HAP-1 (cell line): ENCODE measurements at places on chromosomes 7 and 10.
A peak's percentile ranks its signal among the peaks of the same experiment; 100 is the strongest.

DNA sequence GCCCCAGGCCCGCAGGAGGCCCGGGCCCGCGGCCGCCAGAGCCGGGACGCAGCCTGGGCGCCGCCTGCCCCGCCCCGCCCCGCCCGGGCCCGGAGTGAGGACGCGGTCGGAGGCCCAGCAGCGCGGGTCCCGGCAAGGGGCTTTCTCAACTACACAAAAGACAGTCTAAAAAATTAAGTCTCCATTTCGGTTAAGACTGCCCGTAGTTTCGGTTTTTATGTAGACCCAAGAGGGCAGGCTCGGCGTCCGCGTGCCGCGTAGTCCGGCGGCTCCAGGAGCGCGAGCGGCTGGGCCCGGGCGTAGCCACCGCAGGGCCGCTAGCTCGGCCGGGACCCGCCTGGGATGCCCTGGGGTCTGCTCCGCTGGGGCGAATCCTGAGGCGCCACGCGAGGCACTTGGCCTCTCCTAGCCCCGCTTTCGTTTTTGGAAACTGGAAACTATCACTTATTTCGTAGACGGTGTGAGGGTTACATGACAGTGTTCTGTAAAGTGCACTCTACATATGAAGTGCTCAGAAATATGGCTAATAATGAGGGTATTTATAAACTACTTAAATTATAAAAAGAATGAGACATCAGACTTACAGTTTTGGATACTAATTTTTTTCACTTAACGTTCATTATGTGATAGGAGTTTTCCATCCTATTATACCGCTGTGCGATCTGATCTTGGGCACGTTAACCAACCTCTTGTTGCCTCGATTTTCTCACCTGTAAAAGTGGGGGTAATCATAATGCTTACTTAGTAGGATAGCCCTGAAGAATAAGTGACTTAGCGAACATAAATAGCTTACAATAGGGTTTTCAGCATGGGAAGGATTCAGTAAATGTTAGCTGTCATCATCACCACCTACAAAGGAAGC, 573 bp downstream of the BLVRA start:
- DNase-seq: peak; percentile 63

DNA sequence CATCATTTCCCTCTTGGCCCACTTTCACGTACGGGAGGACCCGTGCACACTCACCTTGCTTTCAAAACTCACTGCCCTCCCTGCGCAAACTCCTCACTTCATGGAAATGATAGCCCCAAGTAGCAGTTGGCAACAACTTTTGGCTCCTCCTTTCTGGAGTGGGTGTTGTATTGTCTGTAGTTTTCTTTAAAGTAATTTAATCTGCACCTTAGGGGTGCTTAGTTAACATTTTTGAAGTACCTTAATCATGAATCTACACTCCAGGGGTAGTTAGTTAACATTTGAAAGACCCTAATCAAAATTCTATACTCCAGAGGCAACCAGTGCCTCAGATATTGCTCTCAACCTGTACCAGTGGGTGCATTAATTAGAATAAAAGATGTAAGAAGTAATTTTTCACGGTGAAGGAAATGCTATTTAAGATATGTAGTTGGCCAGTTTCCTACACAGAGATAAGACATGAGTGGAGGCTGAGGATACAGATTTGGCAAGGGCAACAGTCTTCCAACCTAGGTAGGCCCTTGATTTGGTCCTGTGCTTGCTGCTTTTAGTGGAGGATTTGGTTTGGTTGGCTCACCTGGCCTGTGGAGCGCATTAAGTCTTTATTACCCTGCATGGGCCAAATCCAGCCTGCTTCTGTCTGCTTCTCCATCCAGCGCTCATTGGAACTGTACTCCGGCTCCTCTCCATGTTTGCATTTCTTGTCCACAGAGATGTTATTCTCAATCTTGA, 93.0 kb downstream of the EXOC4 start:
- DNase-seq: no peak

DNA sequence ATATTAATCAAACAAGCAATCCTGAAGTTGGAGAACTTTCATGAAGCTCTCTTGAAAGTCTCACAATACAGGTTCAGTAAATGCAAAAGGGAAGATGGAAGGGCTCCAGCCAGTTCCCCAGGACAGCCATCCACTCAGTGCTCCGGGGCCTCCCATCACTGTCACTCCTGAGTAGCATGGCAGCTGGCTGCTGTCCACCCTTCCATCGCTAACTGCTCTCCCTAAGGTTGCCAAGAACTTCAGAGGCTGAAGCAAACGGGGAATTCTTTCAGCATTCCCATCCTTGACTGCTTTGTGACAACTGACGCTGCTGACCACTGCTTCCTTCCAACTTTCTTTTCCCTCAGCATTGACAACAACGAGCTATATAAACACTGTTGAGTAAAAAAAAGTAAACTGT, 69.1 kb downstream of the VPS41 start:
- no peak for DNase-seq

DNA sequence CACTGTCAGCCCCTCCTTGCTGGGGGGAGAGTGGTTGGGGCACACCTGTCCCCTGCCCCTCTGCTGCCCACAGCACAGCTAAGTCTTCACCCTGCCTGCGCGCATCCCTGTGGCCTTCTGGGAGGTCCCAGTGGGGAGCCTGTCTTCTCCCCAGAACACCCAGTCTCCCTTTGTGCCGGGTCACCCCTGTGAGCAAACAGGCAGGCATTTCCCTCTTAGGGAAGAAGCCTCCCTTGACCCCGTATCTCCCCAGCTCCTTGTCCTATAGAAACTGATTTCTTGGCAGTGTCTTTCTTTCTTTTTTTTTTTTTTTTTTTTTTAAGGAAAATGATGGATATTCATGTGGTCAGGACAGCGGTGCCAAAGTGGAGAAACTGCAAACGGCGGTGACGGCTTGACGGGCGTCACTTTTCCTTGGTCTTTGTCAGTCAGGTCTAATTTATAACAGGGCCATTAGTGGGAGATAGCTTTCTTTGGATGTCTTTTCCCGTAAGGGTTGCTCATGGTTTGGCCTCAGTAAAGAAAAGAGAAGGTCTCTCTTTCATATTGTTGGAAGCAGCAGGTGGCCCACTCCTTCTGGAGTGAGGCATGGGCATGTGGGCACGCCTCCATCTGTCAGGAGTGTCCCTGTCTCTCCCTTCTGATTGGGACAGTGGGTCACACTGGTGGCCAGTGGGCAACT, 115.3 kb downstream of the NKX6-2 start:
- no peak for DNase-seq

DNA sequence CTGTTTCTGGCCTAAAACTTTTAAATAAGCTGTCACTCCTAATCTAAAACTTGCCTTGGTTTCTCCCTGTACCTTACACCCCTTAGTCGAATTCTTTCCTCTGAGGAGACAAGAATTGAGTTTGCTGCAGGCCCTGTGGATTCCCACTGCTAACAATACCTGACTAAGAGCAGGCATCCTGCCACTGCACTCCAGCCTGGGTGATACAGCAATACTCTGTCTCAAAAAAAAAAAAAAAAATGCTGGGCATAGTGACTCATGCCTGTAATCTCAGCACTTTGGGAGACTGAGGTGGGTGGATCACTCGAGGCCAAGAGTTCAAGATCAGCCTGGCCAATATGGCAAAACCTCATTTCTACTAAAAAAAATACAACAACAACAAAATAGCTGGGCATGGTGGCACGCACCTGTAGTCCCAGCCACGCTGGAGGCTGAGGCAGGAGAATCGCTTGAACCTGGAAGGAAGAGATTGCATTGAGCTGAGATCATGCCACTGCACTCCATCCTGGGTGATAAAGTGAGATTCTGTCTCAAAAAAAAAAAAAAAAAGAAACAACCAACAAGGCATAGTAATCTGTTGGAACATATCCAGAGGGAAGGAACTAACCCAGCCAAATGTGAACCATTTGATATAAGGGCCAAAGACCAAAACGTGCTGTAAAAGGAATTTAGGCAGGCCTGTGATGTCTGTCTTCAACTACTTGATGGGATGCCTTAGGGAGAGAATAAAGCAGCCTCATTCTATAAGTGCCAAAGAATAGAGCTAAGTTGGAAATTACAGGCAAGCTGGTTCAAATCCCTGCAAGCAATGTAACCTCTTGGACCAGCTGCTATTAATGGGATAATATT, 732.7 kb upstream of the AUTS2 start:
- DNase-seq: no peak

DNA sequence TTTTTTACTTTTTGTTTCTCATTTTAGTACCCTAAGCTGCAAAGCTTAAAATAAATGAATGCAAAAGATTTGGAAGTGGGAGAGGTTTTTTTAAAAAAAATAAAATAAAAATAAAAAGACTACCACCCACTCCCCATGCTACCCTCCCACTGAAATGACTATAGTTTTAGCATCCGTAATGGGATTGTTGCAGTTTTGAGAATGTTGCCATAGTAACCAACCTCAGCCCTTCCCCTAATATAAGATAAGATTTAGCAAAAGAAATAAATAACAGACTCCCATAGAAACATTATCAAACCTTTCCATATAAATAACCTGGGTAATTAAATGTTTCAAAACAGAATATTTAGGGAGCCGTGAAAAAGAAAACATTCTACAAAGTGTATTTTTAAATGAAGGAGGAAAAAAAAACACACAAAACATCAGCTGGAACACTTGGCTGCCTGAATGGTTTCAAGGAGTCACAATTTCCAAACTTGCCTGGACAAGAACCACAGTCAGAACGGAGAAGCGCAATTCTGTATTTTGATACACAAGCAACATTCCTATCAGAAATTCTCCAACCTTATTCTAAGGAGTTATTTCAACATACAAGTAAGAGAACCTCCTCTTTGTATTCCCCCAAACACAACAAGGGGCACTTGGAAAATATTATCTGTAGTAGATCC, 57.4 kb downstream of the DGKI start:
- DNase-seq: no peak

DNA sequence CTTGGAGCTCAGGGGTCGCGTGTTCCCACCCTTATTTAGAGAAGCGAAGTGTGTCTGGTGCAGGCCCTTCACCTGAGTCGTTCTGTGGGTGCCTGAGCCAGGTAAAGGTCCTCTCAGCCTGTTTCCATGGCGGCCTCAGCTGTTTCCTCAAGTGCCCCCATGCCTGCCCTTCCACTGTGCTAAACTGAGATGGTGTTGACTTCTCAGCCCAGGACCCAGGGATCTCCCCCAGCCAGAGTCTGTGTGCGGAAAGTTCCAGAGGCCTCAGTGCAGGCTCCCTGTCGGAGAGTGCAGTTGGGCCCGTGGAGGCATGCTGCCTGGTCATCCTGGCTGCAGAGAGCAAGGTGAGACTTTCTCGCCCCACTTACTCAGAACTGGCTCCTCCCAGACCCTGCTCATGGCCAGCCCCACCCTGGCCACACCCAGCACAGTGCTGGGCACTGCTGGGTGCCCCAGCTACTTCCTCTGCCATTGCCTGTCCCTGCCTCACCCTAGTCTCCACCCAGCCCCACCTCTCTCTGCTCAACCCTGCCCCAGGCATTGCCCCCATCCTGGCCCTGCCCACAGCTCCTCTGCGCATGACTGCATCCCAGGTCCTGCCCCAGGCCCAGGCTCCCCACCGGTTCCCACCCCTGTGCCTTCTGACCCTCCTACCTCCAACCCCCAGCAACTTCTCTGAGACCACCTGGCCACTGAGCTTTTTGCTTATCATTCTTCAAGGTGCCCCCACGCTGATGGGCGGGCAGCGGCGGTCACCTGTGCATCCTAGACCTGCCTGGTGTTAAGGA, 20.3 kb downstream of the NACAD start:
- DNase-seq: no peak

DNA sequence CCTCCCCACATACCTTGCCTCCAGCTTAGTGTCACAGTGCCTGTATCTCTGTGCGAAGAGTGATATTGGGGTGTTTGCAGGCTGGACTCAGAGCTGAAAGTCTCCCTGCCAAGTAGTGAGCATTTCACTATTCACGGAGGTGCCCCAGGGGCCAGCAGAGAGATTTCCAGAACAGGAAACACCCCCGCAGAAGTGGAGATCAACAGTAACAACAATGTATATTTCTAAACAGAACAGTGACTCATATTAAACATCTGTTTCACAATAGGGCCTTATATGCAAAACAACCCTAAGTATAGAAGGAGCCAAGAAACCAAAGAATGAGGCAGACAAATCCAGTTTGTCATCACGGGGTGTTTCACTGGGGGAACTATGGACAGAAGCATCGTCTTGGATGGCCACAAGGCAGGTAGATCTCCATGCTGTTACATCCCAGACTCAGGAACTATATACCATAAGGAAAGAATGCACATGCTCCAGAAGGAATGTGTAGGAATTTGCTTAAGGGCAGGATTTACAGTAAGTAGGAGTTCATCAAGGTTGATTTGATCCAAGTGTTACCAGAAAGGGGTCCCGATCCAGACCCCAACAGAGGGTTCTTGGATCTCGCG, 29.3 kb upstream of the CCL24 start:
- DNase-seq: peak; percentile 27

GRCh38 chr10:77537720-77538373, 99.8 kb downstream of the KCNMA1 start:
- DNase-seq: no peak

GRCh38 chr10:64813391-64813790, 1292.2 kb downstream of the REEP3 start:
- no peak for DNase-seq

DNA sequence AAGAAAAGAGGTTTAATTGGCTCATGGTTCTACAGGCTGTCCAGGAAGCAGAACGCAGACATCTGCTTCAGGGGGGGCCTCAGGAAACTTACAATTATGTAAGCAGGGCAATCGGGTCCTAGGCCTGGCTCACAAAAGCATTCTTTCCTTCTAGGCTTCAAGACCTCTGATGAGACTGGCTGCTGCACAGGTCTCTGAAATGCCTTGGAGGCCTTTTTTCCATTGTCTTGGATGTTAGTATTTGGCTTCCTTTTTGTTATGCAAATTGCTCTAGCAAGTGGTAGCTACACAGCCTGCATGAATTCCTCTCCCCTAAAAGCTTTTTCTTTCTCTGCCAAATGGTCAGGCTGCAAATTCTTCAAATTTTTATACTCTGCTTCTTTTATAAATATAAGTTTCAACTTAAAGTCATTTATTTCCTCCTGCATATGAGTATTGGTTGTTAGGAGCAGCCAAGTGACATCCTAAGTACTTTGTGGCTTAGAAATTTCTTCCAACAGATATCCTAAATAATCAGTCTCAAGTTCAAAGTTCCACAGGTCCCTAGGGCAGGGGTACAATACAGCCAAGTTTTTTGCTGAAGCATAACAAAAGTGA, 83.1 kb upstream of the SEMA3A start:
- DNase-seq: peak; percentile 77

- no peak for DNase-seq
Measured at GRCh38 chr10:70055550-70055949, 2.9 kb downstream of the MACROH2A2 start.

DNA sequence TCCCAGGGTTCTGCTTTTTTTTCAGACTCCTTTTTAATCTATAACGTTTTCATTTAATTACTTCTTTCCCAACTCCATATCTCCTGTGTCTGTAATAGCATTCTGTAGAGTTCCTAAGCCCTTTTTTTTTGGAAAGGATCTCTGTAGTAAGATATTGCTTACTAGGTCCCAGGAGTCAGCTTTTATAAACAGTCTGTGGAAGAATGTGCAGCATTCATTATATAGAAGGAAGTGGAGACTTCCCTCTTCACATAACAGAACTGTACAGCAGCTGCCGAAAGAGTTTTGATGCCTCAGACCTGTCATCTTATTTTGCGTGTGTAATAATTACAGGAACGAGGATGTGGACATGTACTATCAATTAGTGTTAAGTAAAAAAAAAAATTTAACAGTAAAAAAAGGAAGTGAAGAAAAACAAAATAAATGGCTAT, 7.4 kb upstream of the STEAP4 start:
- DNase-seq: no peak
